ENCODE measurements at places on chromosomes 13 and 19. TPM values are rescaled to one million over a fixed set of nuclear protein-coding genes. Genes with fewer than 3 reads are reported as not detected.

Gene ZNF177
- total RNA-seq, result 0.72 TPM

Gene MBD3L5
- not detected for total RNA-seq

Gene POU2F2
- total RNA-seq, result 0.19 TPM

Gene MAG
- not detected for total RNA-seq

Gene SWSAP1
- 0.72 TPM for total RNA-seq

Gene METTL21C
- not detected for total RNA-seq

Gene FXYD3
- not detected for total RNA-seq

Gene RINL
- 3.2 TPM for total RNA-seq

Gene BRCA2
- total RNA-seq, result 2.4 TPM

Gene TEX26
- not detected for total RNA-seq

Gene ERICH4
- not detected for total RNA-seq

Gene PIN1
- 104 TPM for total RNA-seq

Gene CYP2F1
- not detected for total RNA-seq

Gene DUS3L
- 25.2 TPM for total RNA-seq

Gene BSG
- total RNA-seq, result 281 TPM

Gene GNG7
- 0.18 TPM for total RNA-seq

Gene ZIK1
- total RNA-seq, result 5.5 TPM

Gene SLC7A10
- not detected for total RNA-seq

Gene ZGLP1
- 0.27 TPM for total RNA-seq

Gene MAP1S
- 40.8 TPM for total RNA-seq

Gene ZNF460
- total RNA-seq, result 49.9 TPM

Gene ZNF563
- 2.1 TPM for total RNA-seq

Gene HIF3A
- 1.2 TPM for total RNA-seq

Gene ZSCAN4
- not detected for total RNA-seq

Gene KCNC3
- total RNA-seq, result 0.19 TPM

Gene BICRA
- 2.5 TPM for total RNA-seq

Gene CRX
- total RNA-seq, result not detected

Gene MYBPC2
- not detected for total RNA-seq

Gene FUT3
- total RNA-seq, result not detected

Gene JSRP1
- not detected for total RNA-seq

Gene S1PR4
- 0.47 TPM for total RNA-seq

Gene PRODH2
- total RNA-seq, result not detected

Gene DMKN
- total RNA-seq, result not detected

Gene TMEM255B
- 26.9 TPM for total RNA-seq

Gene C3
- total RNA-seq, result 0.09 TPM

Gene NAPSA
- not detected for total RNA-seq

Gene LYPD4
- total RNA-seq, result not detected

Gene LILRB4
- total RNA-seq, result not detected

Gene IL17D
- 4.2 TPM for total RNA-seq

Gene PRR20B
- total RNA-seq, result not detected

Gene GFY
- not detected for total RNA-seq

Gene LENG9
- 9.8 TPM for total RNA-seq

Gene ACP7
- not detected for total RNA-seq

Gene SLC25A41
- total RNA-seq, result under 0.01 TPM

Gene ZNF844
- total RNA-seq, result 2.8 TPM

Gene PDX1
- total RNA-seq, result not detected

Gene NKPD1
- 0.09 TPM for total RNA-seq

Measured in endothelial cell of coronary artery (primary cell).